Endothelial cell of coronary artery (primary cell): ENCODE measurements at places on chromosomes 2 and 18. TPM values are rescaled to one million over a fixed set of nuclear protein-coding genes. Genes with fewer than 3 reads are reported as not detected.

Gene KIF5C
- 0.09 TPM in 2 replicates for total RNA-seq

Gene KCNK3
- total RNA-seq = not detected in 2 replicates

Gene VIL1
- total RNA-seq = not detected in 2 replicates

Gene ANKRD30BL
- not detected in 2 replicates for total RNA-seq

Gene NABP1
- total RNA-seq = 44.1 and 46.1 TPM in 2 replicates
